Right forelimb (tissue), 1 donor: ENCODE measurements at places on chromosomes 7 and 10.

- no peak for DNase-seq
Observed at GRCh38 chr10:78217336-78217735, 183.7 kb downstream of the RPS24 start.

GRCh38 chr10:11162828-11163599, 145.3 kb downstream of the CELF2 start:
- no peak for DNase-seq

DNA sequence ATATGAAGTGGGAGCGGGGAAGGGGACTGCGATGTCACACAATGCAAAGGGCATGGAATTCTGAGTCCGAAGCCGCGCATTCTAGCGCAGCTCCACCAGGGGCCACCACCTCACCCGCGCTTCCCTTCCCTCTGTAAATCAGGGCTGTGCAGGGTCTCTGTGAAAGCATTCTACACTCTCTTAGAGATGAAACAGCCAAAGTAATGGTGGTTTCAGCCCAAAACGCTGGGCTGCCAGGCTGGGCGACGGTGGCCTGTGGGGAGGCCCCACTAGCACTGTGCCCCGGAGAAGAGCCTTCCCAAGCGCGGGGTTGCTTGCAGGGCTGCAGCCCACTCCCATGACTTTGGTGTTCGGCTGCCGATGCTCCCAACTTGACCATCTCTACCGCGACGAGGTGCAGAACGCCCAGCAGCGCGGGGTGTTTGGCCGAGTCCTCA, 11.4 kb downstream of the ATG9B start:
- DNase-seq = no peak

DNA sequence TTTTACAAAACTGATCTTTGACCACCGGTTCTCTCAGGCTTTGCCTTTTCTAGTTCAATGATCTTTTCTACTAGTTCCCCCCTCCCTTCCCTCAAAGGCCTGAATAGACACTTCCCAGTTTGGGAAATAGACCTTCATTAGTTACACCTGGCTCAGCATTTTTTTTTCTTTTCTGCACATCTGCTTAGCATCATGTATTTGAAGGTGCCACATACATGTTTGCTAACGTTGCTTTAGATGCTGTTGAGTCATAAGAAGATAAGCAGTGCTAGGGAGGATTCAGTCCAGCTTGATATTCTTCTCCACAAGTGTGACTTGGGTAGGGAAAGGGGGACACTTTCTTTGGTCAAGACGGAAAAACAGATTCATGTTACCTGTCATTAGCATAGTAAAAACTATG, 78.3 kb downstream of the BICC1 start:
- DNase-seq = no peak

- DNase-seq = no peak
Observed at GRCh38 chr10:99709480-99710229, 22.3 kb downstream of the COX15 start.

DNA sequence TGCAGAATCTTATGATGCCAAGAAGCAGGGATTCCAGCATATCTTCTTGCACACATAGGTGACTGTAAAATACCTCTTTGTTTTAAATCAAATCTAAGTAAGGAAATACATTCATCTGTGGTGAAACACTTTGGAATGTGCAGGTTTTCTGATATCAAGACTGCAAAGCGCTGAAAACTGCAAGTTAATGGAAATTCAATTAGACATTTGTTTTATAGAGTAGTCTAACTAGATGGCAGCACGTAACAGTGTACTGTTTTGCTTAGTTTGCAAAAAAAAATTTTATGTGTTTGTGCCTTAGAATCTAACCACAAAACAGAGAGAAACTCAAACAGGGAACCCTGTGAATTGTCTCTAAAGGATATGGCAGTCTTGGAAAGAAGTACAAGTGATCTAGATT, 259.2 kb downstream of the HDAC9 start:
- no peak for DNase-seq
